Large intestine (tissue), 12 donors: ENCODE measurements at places on chromosomes 1 and 21. TPM values are rescaled to one million over a fixed set of nuclear protein-coding genes. Genes with fewer than 3 reads are reported as not detected.

SPSB1 gene
- polyA plus RNA-seq, result 23.7 TPM

OR14K1 gene
- not detected for polyA plus RNA-seq

ZNF683 gene
- 0.27 TPM for polyA plus RNA-seq

KISS1 gene
- polyA plus RNA-seq, result 2.8 TPM

HP1BP3 gene
- 247 TPM for polyA plus RNA-seq

OR2L13 gene
- 0.09 TPM for polyA plus RNA-seq

CYP4A22 gene
- 0.03 TPM for polyA plus RNA-seq

CSMD2 gene
- 0.36 TPM for polyA plus RNA-seq

INSRR gene
- 0.09 TPM for polyA plus RNA-seq

LAPTM5 gene
- polyA plus RNA-seq, result 39.9 TPM

PLA2G2C gene
- polyA plus RNA-seq, result 0.06 TPM

DNA sequence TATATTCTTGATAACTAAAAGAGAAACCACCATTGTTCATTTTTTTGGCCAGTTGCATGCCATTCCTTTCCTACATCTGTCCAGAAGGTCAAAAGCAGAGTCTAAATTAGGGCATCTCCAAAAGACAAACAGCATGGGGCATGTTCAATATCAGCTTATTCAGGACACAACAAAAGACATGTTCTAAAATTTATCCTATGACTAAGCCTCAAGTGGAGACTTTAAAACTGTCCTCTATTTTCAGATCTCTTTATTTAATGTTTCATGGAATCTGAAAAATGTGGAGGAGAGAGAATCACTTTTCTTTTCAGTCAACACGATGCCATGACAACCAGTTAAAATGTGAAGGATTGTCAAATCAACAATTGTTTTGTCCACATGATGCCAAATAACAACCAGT, 303.4 kb upstream of the PRMT6 start:
- no peak for DNase-seq

- peak; percentile 59 for DNase-seq
Observed at GRCh38 chr1:64476251-64476952, 6.5 kb downstream of the CACHD1 start.

GRCh38 chr1:19647643-19648042, 3.5 kb downstream of the NBL1 start:
- DNase-seq, result no peak

GRCh38 chr1:2233997-2234761, 6.1 kb downstream of the SKI start:
- DNase-seq, result peak; percentile 89

DNA sequence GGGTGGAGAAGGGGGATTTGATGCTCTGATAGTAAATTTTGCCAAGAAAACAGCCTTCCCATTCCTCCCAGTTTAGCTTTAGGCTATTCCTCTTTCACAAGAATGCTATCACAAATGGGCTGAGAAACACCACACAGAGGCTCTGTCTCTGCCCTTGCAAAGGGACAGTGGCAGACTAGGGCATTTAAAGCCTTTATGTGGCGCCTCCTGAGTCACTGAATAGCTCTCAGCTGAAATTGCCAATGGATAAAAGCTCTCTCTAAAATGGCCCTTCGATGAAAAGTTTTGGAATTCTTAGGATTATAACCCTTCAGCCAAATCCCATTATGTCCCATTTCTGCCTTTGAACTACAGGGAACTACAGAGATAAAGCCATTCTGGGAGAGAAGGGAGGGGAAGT, 1000.4 kb downstream of the ADGRL2 start:
- no peak for DNase-seq

DNA sequence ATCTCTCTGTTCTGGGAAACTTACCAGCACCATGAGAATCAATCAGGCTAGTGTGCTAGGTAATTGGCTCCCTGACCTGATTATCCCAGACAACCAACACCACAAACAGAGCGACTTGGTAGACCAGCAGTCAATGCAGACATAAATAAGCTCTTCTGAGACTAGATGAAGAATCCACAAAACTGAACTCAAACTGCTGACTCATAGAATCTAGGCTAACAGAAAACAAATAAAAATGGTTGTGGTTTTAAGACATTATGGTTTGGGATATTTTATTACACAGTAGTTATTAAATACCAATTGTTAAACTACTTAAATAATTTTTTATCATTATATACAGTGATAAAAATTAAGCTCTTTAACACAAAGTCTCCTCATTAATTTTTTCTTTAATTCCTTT, 535.7 kb downstream of the COL11A1 start:
- DNase-seq, result no peak

DNA sequence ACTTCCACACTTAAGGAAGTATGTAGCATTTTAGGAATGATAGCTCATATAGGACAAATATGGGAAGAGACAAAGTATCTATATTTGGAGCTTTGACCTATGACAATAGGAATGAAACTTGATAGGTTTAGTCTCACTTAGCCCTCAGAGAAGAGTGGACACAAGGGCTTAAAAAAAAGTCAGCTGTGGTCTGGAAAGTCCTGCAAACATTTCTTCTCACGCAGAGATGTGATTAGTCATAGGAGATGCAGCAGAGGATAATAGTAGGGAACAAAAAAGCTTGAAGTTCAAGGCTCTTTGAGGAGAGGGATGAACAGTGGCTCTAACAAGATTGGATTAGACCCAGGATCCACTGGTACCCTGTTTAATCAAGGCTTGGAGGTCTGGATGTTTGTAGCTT, 14.8 kb upstream of the RNF220 start:
- no peak for DNase-seq

DNA sequence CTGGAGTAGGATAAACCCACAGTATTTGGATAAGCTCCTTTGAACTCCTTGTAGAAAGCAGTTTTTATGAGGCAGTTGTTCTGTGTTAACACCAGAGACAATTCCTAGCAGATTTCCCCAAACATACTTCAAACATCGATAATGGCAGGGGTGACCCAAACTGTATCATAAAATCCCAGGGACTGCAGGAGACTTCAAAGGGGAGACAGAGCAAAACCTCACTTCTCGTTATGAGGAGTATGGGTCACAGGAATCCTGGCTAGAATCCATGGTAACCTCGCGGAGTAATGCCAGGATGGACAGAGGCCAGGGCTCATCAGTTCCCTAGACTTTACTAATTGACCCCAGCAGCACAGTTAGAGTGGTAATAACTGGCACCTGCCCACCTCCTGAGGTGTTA, 148.0 kb downstream of the DHRS3 start:
- DNase-seq, result no peak

DNA sequence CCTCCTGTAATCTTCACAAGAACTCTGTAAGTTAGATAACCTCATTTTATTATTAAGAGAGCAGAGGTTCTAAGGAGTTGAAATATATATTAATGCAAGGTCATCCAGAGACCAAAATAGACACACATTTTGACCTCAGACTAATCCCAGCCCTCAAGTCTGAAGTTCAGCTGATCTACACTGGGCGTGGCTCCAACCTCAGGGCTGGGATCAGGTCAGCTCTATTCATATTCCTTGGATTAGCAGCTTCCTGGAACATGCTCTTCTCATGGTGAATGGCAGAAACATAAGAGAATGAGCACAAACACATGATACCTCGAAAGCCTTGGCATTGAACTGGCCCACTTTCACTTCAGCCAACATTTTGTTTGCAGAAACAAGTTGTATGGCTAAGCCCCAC, 200.8 kb upstream of the ST6GALNAC5 start:
- DNase-seq, result peak; percentile 81

DNA sequence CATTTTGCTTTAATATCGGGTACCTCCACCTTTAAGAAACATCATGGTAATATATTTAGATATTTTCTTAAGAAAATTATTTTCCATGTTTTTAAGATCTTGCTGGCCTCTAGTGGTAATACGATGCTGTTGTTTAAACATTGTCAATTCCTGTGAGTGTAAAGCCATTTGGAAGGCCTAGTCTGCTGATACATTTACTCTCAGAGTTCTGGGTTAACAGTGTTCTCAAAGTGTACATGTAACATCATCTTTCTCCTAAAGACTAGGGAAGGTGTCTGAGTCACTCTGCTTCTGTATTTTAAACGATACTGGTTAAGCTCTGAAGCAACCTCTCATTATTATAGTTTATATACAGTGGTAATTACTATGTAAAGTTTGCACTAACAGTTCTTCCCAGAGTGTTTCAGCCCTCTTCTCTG, 189.1 kb downstream of the RASAL2 start:
- DNase-seq, result peak; percentile 14

DNA sequence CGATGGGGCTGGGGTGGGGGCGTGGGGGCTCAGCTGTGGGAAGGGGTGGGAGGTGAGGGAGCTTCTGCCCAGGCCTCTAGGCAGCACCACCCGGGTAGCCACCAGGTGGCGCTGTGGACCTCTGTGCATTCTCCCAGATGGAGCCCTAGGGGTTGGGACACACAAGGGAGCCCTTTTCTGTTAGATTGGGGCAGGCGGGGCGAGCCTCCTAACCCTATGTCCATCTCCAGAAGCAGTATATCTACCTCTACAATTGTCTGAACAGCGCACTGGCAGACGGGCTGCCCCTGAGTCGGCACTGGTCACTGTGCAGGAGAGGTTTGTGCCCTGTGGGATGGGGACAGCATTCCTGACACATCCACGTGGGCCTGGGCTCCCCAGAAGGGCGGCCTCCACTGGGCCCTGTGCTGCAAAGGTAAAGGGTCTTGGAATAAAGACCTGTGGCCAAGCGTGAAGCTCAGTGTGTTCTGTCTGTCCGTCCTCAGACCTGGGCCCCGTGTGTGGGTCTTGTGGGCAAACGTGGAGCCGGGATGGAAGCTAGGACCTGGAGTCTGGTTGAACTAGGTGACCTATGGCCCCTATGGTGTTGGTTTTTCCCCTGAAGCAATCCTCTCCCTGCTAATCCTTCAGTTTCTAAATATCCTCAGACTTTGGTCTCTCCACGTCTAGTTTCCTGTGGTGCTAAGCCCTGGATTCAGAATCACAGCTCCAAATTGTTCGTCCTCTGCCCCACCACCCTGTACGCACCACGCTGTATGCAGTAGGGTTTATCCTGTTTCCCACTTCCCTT, 4.4 kb upstream of the LGR6 start:
- peak; percentile 54 for DNase-seq

DNA sequence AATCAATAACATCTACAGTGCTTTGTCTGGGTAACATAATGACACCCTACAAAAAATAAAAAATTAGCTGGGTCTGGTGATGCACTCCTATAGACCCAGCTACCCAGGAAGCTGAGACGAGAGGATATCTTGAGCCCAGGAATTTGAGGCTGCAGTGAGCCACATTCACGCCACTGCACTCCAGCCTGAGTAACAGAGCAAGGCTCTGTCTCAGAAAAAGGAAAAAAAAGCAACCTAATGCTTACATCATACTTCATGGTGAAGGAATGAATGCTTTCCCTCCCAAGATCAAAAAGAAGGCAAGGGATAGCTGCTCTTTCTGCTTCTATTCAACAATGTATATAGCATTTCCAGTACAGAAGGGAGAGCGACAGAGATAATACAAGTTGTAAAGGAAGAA, 24.2 kb upstream of the CTTNBP2NL start:
- DNase-seq, result no peak
